ENCODE measurements at places on chromosomes 2 and 18. TPM values are rescaled to one million over a fixed set of nuclear protein-coding genes. Genes with fewer than 3 reads are reported as not detected.

DTYMK gene
- 16.3 TPM for polyA plus RNA-seq

TLK1 gene
- polyA plus RNA-seq, result 13.8 TPM

TEX44 gene
- polyA plus RNA-seq, result not detected

C18orf63 gene
- not detected for polyA plus RNA-seq

STK11IP gene
- 60.3 TPM for polyA plus RNA-seq

CFAP221 gene
- not detected for polyA plus RNA-seq

MAP4K4 gene
- polyA plus RNA-seq, result 99.1 TPM

NCK2 gene
- 69.8 TPM for polyA plus RNA-seq

MC2R gene
- not detected for polyA plus RNA-seq

SRSF7 gene
- 687 TPM for polyA plus RNA-seq

CETN1 gene
- polyA plus RNA-seq, result not detected

LRRC30 gene
- not detected for polyA plus RNA-seq

KCNF1 gene
- not detected for polyA plus RNA-seq

COLEC11 gene
- polyA plus RNA-seq, result 0.58 TPM

DTNA gene
- not detected for polyA plus RNA-seq

IL1F10 gene
- not detected for polyA plus RNA-seq

SERPINB11 gene
- polyA plus RNA-seq, result not detected

GAREM1 gene
- polyA plus RNA-seq, result not detected

GPATCH11 gene
- polyA plus RNA-seq, result 9.6 TPM

EFEMP1 gene
- polyA plus RNA-seq, result not detected

OSR1 gene
- not detected for polyA plus RNA-seq

LINC00305 gene
- polyA plus RNA-seq, result not detected

KCNG2 gene
- polyA plus RNA-seq, result not detected

ICOS gene
- 1.5 TPM for polyA plus RNA-seq

CASP8 gene
- polyA plus RNA-seq, result 76.7 TPM

RAMP1 gene
- 0.37 TPM for polyA plus RNA-seq

GIGYF2 gene
- polyA plus RNA-seq, result 16.5 TPM

LCT gene
- polyA plus RNA-seq, result 0.03 TPM

L3MBTL4 gene
- polyA plus RNA-seq, result 3.0 TPM

TRABD2A gene
- polyA plus RNA-seq, result 17.7 TPM

ALPI gene
- polyA plus RNA-seq, result not detected

ALK gene
- polyA plus RNA-seq, result not detected

CD8B2 gene
- polyA plus RNA-seq, result not detected

LDLRAD4 gene
- 13.9 TPM for polyA plus RNA-seq

ZNF407 gene
- 4.5 TPM for polyA plus RNA-seq

LRPPRC gene
- polyA plus RNA-seq, result 17.6 TPM

PLCD4 gene
- polyA plus RNA-seq, result 0.25 TPM

CYTIP gene
- 73.0 TPM for polyA plus RNA-seq

SDC1 gene
- 0.23 TPM for polyA plus RNA-seq

MAPRE3 gene
- polyA plus RNA-seq, result 9.8 TPM

IL1R2 gene
- not detected for polyA plus RNA-seq

CNPPD1 gene
- 204 TPM for polyA plus RNA-seq

HPCAL1 gene
- polyA plus RNA-seq, result 40.4 TPM

RBM43 gene
- 4.8 TPM for polyA plus RNA-seq

ITPRIPL1 gene
- polyA plus RNA-seq, result 1.8 TPM

IL18RAP gene
- polyA plus RNA-seq, result 0.22 TPM

HES6 gene
- 6.5 TPM for polyA plus RNA-seq

UGT1A1 gene
- not detected for polyA plus RNA-seq

GNAL gene
- polyA plus RNA-seq, result 0.01 TPM

LIMS4 gene
- polyA plus RNA-seq, result not detected

SH3RF3 gene
- 0.32 TPM for polyA plus RNA-seq

CFAP210 gene
- not detected for polyA plus RNA-seq
